Activated CD4-positive, CD25-positive, alpha-beta regulatory T cell (primary cell): ENCODE measurements at places on chromosomes 11 and 22.

DNA sequence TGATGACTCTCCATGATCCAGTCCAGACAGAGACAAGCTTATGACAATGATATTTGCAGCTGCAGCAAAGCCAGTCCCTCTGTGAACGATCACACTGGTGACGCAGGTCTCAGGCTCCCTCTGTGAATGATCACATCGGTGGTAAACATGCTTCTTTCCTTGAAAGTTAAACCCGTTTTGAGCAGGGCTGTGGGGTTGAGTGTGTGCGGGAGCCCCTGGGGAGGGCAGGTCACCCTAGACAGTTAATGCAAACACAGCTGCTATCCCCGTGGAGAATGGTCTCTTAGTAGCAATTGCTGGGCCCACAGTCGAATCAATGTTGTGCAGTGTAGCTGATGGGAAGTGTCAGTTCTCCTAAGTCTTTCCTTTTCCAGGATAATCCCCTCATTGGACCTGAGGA lies 71.0 kb upstream of the KIRREL3 start:
- no peak for DNase-seq

DNA sequence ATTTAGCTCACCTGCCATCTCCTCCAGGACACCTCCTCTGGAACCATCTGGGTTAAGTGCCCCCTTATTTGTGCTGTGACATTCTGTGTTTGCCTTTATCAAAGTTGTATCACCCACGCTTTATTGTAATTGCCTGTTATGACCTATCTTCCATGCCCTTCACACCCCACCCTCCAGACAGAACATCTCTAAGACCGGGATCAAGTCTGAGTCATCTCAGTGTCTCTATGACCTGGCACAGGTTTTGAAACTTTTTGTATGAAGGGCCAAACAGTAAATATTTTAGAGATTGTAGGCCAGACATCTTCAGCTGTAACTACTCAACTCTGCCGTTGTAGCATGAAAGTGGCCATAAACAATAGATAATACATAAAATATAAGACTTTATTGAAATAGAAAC lies 161.8 kb downstream of the SPON1 start:
- DNase-seq: no peak

GRCh38 chr11:87180742-87181141 lies 143.0 kb downstream of the TMEM135 start:
- DNase-seq: no peak

DNA sequence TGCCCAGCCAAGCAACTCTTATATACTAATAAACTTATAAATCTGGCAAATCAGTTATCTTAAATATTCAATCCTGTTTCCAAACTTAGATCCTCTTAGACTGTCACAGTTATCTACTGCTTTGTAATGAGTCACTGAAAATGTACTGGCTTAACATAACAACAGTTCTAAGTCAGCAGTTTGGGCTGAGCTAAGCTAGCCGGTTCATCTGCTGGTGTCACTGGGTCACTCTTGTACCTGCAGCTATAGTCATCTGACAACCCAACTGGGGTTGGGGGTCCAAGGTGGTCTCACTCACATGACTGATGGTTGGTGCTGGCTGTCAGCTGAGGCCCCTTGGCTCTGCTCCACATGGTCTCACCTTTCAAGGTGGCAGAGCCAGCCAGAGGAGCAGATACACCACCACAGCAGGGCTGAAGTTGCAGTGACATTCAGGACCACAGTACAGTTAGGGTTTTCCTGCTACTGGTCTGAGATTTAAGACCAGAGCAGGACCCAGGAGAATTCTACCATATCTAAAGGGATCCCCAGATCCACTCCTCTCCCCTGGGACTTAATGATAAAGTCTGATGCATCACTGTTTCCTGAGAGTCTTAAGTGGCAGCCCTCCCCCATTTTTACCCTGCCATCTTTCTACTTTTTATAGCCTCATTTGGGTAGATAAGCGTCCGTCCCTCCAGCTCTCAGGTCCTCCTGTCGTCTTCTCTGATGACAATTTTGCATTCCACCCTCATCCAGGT lies 7.9 kb upstream of the MACROD1 start:
- DNase-seq: no peak

DNA sequence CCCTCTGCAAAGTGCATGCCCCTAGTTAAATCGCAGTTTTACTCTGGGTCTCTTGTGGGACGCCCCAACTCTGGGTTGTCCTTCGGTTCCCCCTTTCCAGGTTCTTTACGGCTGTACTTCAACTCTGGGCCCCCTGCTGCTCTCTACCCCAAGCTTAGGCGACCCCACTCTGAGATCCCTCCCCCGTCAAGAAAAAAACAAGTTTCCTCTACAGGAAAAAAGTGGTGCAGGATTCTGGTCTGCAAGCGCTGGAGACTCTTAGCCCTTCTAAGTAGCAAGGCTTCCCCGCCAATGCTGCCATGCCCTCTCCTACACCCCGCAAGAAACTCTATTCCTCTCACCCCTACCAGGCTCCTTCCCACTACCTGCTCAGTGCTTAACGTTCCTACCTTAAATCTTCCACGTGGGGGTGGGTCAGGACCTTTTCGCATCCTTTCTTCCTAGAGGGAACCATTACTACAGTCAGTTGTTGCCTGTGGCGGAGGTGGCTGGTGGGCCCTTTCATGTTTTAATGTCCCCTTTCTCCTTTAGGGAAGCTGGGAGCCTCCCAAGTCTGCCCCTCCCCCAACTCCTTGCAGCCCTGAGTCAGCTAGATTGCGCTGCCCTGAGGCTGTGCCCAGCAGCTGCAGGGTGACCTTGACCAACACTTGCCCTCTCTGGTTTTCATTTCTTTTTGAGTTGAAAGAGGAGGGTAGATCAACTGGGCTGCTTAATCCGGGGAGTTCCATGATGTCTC lies 1.4 kb downstream of the NEFH start:
- no peak for DNase-seq

DNA sequence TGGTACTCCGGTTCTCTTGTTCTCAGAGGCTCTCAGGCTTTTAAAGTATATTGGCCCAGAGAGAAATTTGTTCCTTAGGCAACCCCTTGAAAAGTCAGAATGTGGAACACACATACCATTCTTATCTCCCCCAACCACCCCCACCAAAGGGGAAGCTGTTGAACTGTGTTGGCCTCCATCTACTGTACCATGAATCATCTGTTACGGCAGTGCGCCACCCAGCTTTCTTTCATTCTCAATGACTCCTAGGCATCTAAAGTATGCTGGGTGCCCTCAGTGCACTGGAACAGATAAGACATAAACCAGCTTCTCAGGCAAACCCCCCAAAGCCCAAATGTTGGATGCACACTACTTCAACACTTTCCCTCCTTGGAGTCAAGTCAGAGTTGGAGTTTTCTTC lies 696.2 kb upstream of the TENM4 start:
- DNase-seq: no peak

GRCh38 chr22:24875862-24876506 lies 70.0 kb downstream of the SGSM1 start:
- no peak for DNase-seq

GRCh38 chr11:133746663-133747306 lies 98.5 kb downstream of the SPATA19 start:
- no peak for DNase-seq

DNA sequence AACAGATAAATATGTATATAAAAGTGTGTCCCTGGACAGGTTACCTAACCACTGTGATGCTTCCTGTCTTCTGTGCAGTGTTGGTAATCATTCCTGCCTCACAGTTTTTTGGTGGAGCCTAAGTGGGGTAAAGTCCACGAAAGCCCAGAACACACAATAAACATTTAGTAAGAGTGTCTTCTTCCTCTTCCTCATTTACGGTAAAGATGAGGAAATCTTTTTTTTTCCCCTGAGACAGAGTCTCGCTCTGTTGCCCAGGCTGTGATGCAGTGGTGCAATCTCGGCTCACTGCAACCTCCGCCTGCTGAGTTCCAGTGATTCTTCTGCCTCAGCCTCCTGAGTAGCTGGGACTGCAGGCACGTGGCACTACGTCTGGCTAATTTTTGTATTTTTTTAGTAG lies 117.1 kb downstream of the LDLRAD3 start:
- no peak for DNase-seq

- no peak for DNase-seq
Measured at GRCh38 chr22:17924735-17925364, 99.5 kb downstream of the MICAL3 start.
